ENCODE measurements at places on chromosomes 13 and 19. TPM values are rescaled to one million over a fixed set of nuclear protein-coding genes. Genes with fewer than 3 reads are reported as not detected.
A peak's percentile ranks its signal among the peaks of the same experiment; 100 is the strongest.

GRCh38 chr13:25067064-25067463 is 28.9 kb upstream of the PABPC3 start:
- DNase-seq = no peak

DNA sequence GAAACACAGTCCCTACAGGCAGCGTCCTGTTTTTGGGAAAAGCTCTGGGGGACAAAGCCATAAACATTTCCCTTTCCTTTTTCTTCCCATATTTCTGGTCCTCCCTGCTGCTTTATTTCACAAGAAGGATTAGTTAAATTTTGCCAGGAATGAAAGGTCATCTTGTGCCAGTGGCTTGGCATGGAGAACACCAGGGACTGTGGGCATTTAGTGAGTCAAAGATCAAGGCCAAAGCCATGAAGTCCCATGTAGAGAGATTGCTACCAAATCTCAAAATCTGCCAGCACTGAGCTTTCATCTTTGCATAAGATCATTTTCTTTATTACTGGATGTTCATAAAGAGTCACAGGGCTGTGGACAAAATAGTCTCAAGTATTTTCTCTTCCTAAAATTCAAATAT is 29.1 kb upstream of the SLC46A3 start:
- no peak for DNase-seq

LATS2 gene
- 22.9 TPM for polyA plus RNA-seq

- no peak for DNase-seq
Measured at GRCh38 chr19:38298821-38299680, 5.0 kb upstream of the C19orf33 start.

GRCh38 chr13:25821776-25822175 is 230.0 kb downstream of the SHISA2 start:
- DNase-seq = no peak

AKAP8L gene
- polyA plus RNA-seq = 67.5 TPM

- no peak for DNase-seq
Measured at GRCh38 chr13:39401756-39402155, 201.2 kb downstream of the LHFPL6 start.

- DNase-seq = no peak
Measured at GRCh38 chr19:17329366-17330261, 5.0 kb downstream of the ANO8 start.

DNA sequence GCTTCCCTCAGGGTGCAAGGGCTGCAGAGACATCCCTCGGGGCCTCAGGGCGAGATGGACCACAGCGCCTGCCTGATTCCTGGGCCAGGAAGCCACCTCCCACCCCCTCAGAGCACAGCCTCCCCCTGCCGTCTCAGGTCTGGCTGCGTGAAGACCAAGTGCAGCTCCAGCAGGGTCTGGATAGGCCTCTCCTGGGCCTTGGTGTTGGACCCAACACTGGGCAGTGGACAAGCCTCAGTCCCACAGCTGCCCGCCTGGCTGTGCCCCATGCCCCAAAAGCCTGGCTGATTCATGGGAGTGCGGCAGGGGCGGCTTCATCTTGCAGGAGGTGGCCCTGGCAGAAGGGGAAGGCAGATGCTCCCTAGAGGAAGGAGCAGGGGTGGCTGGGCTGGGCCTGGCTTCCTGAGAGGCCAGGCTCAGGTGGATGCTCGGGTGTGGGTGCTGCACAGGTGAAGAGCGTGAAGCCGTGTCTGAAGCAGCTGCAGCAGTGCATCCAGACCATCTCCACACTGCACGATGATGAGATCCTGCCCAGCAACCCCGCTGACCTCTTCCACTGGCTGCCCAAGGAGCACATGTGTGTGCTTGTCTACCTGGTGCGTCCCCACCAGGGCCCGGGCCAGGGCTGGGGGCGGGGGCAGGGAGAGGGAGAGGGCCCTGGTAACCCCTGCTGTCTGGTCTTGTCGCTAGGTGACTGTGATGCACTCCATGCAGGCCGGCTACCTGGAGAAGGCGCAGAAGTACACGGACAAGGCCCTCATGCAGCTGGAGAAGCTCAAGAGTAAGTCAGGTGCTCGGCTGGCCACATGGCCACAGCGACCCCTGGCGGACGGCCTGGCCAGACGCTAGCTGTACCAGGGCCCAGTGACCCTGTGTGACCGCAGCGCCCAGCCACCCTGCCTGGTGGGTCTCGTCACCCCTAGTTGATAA is 21.7 kb downstream of the MAU2 start:
- peak; percentile 60 for DNase-seq

GRCh38 chr13:44230736-44231135 is 142.9 kb upstream of the SERP2 start:
- no peak for DNase-seq

DNA sequence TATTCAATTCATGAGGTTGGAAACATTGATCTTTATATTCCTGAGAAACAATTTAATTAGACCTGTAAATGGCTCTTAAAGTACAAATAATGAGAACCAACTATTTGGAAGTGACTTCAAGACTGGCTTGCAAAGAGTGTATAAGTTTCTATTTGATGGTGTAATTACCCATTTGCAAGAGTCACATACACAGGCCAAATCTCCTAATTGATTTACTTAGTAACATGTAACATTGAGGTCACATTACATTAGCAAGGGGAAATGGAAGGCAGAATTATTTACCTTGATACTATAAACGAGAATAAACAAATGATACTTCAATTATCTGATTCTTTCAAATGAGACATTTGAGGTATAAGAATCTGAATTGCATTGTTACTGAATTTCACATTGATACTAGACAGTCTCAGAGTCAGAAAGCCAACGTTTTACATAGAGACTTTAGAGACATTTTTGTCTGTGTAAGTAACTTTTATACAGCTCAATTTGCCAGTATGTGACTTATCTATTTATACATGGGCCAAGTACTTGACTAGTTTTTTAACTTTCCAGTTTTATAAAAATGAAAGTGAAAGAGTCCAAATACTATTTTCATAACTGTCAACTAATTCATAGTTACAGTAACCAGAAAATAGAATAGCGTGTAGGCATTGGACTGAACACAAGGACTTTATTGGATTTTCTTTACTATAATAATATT is 95.6 kb upstream of the RFC3 start:
- DNase-seq = no peak

DNA sequence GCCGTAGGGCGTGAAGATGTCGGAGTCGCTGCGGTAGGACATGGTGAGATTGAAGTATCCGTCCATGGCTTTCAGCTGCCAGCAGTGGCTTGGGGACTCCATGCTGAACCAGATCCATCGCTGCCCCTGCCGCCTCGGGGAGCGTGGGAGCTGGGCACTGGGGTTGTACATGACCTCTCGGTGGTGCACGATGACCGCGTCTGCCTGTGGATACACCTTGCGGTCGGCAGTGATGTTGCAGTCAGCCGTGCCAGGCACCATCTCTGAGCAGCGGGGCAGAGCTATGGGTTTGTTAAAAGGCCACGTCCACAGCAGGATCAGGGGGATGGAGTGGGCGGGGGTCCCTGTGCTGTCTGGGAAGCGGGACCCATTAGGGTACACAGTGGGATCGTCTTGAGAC is 7.4 kb downstream of the FUT6 start:
- no peak for DNase-seq

- no peak for DNase-seq
Measured at GRCh38 chr13:43520351-43520750, 266.4 kb downstream of the ENOX1 start.
